Stimulated activated CD4-positive, alpha-beta T cell treated with anti-CD3 and anti-CD28 coated beads, Interleukin-4, amount 100 ng/mL, for 4 hours (primary cell): ENCODE measurements at places on chromosomes 1 and 21.

DNA sequence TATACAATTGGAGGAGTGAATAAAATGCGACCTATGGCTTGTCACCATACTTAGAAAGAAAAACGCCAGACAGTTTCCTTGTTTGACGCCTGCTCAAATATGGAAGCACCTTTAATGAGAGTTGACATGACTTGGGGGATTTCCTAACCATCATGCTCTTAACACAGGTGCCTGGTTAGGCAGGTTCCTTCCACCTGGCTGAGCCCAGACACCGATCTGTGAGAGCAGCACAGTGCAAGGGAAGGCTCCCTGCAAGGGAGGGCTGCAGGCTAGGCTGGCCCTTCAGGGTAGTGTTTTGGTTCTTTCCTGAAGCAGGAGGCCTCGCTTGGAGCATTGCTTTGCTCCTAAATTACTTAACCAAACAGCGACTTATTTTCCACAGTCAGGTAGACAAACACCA lies 24.6 kb upstream of the KLHDC8A start:
- DNase-seq = no peak

- DNase-seq = peak; percentile 15
These were observed 100.4 kb downstream of the GALNT2 start for GRCh38 chr1:230167419-230167852.

DNA sequence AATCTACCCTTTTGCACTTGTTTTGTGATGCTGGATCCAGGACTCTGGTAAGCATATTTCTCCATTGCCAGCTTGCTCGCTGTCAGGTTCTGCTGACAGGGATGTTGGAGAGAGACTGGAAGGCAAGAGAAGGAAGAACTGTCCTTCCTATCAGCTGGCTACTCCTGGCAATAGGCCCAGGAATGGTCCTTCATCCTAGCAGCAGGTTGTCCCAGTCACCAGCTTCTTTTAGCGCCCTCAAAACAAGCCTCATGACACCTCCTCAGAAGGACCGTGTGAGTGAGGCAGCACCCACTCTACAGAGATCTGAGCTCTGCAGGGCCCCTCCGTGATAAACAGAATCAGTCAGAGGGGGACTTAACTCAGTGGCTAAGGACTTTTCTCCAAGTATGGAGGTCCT lies 33.1 kb upstream of the SLAMF9 start:
- DNase-seq = no peak

DNA sequence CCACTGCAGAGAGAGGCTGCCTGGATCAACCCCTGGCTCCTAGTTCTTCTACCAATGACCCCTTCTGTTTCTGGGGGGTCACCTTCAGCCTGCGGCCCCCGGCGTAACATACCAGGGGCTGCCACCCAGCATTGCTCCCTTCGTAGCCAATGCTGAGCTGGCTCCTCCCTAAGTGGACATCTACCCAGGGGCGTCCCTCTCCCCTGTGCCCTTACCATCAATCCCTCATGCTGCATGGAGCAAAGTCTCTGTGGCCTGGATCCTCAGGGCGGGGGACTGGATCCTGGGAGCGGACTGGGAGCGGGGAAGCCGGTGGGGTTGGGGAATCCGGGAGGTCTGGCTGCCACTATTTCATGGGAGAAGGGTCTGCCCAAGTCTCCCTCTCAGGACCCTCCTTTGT lies 28.6 kb downstream of the TRIM67 start:
- DNase-seq = no peak

DNA sequence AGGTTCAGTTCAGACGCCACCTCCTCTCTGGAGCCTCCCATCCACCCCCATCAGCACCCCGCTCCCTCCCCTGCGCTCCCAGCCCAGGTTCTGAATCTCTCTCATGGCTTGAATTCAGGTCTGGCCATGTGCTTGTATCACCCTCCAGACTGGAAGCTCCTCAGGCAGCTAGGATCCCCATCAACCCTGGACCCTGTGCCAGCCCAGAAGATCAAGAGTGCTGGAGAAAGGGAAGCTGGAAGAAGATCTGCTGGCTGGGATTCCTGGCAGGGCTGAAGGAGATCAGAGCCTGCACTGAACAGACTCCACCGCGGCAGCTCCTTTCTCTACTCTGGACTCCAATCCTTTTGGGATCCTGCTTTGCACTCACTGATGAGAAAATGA lies 11.7 kb upstream of the TINAGL1 start:
- no peak for DNase-seq

DNA sequence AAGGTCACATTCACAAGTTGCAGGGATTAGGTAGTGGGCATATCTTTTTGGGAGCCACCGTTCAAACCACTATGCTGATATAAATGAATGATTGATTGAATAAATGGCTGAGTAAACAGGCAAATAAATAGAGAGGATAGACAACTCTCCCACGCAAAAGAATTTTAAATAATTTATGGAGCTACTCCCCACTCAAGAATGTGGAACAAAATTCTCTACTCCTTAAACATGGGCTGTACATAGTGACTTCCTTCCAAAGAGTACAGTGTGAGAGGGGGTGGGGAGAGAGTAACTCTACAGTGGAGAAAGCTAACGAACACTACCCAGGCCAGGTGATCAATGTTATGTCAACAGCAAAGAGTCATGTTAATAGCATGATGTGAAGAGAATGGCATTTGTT lies 40.7 kb downstream of the KRTAP19-8 start:
- no peak for DNase-seq

DNA sequence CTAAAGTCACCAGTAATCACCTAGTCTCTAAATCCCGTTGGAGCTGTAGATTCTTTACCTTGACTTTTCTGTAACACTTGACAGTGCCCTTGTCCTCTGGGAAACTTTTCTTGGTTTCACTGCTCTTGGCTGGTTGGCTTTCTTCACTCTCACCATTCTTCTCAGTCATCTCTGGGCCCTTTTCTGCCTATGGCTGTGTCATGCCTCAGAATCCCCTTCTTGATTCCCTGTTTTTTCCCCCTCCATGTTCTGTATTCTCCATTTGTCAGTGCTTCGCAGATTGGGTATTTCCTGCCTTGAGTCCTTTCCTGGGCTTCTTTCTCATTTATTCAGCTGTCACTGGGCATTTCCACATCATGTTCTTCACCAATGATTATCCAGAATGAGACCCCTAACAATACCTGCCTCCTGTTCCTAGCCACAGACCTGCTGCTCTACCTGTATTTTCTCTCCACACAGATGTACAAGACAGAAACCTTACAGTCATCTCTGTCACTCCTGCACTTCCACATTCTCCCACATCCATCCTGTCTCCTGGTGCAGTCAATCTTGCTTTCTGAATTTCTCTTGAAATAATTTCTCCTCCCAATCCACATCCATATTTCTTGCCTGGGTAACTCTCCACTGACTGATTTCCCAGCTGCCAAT lies 14.7 kb downstream of the UCK2 start:
- DNase-seq = no peak

GRCh38 chr21:17738176-17738953 lies 80.8 kb downstream of the C21orf91 start:
- no peak for DNase-seq

GRCh38 chr1:73359001-73359400 lies 839.0 kb downstream of the LRRIQ3 start:
- no peak for DNase-seq

DNA sequence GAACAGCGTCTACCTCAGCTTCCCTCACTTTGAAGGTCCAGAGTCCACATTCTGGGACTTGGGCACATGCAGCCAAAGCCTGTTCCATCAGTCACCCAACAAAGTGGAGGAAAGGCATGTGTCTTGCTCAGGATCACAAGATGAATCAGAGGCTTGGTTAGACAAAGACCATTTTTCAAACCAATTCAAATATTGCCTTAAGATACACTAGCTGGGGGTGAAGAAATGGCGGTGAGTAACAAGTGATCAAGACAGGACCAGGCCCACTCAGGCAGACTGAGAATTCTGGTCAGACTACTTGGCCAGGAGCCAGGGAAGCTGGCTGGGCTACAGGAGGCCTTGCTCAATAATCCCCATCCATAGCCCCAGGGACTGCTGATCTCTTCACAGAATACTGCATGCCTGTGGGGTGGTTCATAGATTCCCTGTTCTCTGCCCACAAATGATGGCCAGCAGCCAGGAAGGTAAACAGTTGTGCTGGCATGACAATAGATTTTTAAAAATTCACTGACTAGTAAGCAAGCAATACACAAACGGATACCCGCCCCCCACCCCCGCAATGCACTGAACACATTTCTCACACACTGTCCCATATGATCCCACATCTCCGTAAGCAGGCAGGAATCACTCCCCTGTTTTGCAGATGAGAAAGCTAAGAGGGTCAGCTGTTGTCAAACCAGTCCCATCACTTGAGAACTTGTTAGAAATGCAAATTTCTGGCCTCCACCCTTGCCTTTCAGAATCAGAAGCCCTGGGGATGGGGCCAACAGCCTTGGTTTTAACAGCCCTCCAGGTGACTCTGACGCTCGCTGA lies 27.2 kb downstream of the ERI3 start:
- no peak for DNase-seq

DNA sequence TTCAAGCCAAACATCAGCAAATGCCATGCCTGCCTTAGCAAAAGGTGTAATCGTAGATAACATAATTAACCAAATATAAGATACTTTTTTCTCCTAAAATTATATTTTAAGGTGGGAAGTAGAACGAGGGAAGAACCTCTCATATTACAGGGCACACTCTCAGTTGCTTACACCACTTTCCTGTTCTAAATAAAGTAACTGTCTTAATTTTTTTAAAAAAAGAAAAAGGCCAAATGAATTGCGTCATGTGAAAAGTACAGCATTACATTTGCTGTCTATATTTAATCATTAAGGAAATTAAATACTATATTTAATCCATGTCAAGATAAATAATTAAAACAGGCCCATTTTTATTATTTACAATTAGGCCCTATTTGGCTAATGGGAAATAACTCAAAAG lies 23.7 kb downstream of the JAK1 start:
- DNase-seq = no peak

DNA sequence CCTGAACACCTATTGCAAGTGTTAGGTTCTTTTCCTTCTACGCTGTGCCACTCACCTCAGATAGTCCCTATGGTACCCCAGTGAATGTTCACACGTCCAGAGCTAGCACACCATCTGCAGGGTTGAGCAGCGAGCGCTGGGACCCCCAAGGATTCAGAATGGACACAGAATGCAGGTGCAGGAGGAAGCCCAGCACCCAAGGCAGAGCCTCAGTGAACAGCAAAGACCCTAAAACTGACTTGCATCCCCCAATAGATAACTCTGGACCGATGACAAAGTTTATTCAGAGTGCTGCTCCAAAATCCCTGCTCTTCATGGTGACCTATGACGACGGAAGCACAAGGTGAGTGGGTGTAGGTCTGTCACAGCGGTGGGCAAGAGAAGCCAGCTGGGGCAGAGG lies 15.1 kb upstream of the MX2 start:
- DNase-seq = no peak

DNA sequence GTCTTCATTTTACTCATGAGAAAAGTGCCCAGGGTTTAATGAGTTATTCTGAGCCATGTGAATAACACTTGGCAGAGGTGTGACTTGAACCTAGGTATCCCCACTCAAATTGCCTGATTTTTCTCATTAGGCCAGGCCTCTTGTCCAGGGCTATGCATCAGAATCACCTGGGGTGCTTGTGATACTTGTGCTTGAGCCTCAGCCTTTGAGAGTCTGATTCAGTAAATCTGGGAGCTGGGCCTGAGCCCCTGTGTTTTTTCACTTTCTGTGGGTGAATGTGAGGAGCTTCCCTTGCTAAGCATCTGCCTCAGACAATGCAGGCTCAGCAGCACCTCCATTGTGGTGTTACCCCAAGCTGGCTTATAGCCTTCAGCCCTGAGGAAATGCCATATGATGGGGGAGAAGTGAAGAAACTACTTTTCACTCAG lies 127.1 kb downstream of the S1PR1 start:
- DNase-seq = no peak

DNA sequence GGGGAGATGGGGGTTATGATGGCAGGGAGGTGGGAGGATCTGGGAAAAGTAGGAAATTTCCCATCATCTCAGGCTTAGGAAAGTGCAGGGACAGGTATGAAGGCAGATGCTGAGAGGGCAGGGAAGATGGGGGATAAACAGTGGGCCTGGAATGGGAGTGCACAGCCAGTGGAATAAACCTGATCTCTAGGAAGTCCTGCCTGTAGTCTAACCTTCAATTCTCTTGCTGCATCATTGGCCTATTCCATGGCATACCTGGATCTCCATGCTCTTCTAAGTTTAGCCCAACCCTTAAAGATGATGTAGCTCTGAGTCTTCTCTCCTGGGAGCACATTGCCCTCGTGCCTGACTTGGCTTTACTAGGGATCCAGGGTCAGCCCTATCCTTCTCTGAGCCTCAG lies 2.7 kb downstream of the BCAN start:
- no peak for DNase-seq

GRCh38 chr1:18926315-18927081 lies 24.1 kb upstream of the ALDH4A1 start:
- DNase-seq = peak; percentile 91

DNA sequence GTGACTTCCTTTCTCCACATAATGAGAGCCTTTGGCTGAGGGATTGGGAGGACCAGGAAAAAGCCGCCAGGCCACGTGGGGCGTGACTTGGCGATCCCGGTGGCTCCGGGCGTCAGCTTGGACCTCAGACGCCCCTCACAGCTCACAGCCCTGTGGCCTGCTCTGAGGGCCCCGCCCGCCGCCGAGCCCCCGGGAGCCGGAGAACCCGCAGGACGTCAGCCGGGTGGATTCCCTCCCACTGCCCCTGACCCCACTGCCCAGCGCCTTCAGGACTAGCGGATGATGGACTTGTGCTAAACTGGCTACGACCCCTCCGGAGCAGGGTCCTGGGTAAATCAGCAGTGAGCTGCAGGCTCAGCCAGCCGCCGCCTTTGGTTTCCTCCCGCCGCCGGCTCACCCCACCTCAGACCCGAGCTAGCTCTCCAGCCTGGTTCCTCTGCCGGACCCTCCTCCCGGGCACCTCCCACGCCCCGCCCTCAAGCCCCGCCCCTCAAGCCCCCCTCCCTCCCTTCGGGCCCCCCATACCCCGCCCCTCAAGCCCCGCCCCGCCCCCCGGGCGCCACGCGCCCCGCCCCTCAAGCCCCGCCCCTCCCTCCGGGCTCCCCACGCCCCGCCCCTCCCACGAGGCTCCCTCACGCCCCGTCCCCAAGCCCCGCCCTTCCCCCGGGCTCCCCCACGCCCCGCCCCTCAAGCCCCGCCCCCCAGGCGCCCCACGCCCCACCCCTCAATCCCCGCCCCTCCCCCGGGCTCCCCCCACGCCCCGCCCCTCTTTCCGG lies 10.0 kb upstream of the FAAP20 start:
- DNase-seq = no peak

GRCh38 chr21:27258742-27259448 lies 292.0 kb upstream of the ADAMTS5 start:
- no peak for DNase-seq

DNA sequence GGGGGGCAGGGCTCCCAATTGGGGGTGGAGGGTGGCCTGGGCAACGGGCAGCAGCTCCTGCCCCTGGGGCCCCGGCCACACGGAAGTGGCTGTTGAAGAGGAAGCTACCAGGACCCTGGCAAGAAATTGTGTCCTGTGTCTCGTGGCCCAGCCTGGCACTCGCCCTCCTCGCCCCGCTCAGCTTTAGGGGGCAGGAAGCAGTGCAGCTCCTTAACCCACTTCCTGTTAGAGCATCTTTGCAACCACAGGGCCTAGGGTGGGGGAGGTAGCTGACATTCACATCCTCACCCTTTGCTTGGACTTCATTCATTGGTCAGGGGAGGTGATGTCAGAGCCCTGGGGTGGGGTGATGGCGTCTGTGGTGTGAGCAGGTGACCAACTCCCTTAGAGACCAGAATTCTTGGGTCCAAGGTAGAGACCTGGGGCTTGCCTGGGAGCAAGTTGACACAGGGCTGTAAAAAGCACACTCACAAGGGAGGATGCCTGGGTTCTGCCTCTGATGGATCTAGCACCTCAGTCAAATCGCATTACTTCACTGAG lies at the start of gene ARHGAP30:
TSS of gene ARHGAP30 (minus strand) at position 161 of the 540 bp plus-strand sequence. CDS start 267 bp downstream, outside the sequence.
- DNase-seq = peak; percentile 59
